ENCODE measurements at places on chromosomes 12 and 14.

DNA sequence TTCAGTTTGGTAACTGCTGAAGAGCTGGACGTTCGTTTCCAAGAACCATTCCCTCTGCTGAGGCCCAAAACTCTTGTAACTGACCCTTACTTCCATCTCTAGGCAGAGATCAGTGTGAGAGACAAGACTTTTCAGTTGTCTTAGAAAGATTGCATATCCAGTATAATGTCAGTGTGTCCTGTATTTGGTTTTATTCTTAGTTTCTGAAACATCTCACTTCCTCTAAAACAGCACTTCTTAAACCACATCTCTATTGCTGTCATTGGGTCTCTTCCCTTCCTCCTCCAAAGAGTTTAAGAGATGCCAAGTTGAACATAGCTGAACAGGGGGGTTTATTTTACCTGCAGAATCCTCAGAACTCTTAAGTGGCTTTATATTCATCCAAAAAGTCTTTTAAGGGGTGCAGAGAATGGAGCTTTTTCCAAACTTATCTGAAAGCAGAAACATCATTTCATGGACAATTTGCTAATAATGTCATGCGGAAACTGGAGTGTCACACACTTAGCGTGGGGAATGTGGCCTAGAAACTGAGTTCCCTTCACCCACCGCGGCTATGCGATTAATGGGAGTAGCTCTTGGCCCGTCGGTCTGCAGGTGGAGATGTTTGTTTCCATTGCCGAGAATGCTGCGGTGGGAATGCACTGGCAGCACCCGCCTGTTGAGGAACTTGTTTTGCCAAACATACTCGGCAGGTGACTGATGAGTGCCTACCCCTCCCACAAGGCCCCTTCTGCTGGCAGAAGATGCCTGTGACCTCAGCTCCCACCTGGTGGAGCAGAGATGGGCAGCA, 148.2 kb downstream of the ADGRD1 start:
- no peak for DNase-seq

DNA sequence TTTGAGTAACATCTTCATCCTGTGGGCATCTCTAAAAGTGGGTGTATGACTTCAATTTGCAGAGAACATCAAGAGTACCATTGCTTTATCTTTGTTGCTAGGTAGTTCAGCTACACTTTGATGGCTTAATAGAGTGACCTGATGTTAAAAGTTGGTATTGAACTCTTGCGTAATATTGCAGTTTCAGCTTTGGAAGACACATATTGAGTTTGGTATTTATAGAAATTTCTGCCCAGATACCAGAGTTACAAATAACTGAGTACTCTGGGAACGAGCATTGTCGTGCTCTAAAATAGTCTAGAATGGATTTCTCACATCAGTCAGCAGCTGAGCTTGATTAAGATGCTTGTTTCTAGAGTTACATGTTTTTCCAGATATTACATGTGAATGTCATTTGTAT, 24.8 kb upstream of the AKAP5 start:
- no peak for DNase-seq

- no peak for DNase-seq
Observed at GRCh38 chr12:93109551-93110203, 180.6 kb upstream of the EEA1 start.

GRCh38 chr12:85779768-85780167, 56.4 kb downstream of the RASSF9 start:
- no peak for DNase-seq

- DNase-seq = no peak
Observed at GRCh38 chr12:92356425-92356824, 210.8 kb upstream of the BTG1 start.

DNA sequence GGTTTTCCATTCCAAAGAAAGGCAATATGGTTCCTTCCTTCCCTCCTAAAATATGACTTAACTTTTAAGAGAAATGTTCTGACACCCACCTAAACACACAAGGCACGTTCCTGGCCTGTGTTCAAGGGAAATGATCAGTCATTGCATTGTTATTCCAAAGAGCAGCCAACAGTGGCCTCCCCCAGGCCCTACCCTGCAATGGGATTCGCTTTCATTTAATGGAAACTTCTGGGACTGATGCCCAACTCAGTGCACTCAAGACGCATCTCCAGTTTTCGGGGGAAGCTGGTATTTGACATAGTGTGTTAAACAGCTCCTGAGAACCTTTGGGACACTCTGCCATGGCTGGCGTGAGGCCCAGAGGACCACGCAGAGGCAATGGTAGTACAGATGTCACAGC, 65.9 kb downstream of the DDX51 start:
- DNase-seq = no peak

GRCh38 chr14:106831322-106831720, 1304.9 kb downstream of the TMEM121 start:
- no peak for DNase-seq

- no peak for DNase-seq
Observed at GRCh38 chr14:92486881-92487280, 26.7 kb upstream of the RIN3 start.

DNA sequence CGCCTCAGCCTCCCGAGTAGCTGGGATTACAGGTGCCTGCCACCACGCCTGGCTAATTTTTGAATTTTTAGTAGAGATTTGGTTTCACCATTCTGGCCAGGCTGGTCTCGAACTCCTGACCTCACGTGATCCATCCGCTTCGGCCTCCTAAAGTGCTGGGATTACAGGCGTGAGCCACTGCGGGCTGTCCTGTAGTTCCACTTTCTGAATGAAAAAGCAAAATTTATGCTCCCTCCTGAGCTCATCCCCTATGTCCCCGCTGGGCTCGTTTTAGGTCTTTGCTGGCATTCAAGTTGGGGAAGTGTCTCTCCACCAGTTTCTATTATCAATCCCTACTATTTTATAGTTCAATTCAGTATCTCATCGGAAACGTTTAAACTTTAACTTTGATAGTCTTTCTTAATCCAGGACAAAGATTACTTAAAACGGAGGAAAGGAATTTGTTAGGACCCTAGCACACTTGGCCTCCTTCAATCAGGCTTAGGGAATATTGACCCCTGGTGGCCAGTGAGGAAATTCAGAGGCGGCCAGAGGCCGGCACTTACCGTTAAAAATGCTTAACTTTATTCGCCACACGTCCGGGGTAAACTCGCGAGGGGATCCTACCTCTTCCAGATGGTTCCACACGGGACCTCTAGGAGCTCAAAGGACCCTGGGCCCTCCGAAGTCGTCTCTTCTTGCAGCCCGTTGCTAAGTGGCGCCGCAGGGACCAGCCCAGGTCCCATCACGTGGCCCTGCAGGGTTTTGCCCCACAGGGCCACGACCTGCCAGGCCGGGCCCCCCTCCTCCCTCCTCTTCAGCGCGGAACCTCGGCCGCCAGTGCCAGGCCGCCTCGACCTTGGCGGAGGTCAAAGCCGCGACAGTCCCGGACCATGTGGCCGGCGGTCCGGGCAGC, 11.4 kb upstream of the DNAL1 start:
- peak; percentile 14 for DNase-seq

DNA sequence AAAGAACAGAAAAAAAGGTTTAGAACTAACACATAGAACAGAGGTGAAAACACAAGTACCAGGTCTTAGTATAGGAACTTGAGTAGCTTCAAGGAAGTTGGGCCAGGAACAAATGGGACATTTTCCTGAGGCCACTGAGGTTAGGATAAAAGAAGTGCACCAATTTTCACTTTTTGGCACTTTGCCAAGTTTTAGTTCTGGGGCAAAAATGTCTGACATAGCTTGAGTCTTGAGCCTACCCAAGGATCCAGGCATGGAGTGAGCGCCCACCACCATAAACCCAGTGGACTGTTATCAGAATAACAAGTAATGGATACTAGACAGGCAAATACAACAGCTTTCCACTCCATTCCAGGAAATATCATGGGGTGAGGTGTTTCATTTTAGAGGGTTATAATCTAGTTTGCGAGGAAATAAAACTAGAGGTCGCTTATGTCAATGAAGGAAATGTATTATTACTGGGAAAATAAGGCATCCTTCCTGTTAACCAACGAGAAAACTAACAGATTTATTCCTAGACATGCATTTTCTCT, 199.7 kb upstream of the HMGA2 start:
- no peak for DNase-seq

DNA sequence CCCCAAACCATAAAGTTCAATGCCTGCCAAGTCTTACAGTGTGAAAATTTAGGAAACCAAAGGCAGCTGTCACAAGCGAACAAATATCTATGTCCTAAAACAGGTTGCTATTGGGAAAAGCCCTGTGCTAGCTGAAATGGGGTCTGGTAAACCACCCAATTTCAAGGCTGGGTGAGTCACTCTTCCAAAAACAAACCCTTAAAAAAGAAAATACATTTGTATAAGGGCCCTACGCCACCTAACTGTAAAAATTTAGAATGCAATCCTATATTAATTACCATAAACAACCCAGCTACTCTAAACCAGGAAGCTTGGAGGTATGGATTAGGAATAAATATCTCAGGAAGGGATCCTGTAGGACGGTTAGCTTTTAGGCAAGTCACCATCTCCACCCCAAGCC, 32.1 kb downstream of the PRMT8 start:
- DNase-seq = no peak

GRCh38 chr12:75842090-75842489, 189.5 kb downstream of the PHLDA1 start:
- DNase-seq = no peak

DNA sequence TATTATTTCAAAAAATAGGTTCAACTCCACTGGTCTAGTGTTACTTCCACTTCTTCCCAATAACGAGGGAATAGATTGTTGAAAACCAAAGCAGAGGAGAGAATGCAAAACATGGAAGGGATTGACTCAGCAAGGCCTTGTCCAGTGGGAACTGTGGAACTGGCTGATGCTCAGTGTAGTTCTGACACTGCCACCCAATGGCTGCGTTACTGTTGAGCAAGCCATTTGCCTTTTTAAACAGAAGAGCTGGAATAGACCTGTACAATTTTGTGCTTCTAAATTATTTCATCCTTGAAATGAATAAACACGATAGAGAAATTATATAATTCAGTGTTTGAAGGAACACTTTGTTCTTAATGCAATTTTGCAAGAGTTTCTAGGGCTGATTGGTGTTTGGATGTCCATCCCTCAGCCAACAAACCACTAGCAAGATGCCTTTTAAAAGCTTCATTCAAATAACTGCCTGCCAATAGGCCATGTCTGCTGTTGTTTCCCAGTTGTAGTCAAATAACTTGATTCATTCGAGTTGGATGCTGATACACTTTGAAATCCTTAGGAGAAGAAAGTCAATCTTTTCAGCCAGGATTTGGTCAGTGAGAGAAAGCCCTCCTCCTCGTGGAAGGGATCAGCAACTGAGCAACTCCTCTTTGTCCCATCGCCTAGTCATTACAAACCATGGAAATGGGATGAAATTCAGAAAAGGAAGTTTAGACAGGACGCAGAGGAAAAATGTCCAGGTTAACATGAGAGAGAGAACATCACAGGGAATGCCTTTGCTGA, 7.3 kb upstream of the MGP start:
- DNase-seq = no peak

GRCh38 chr14:44846232-44846824, 115.4 kb downstream of the KLHL28 start:
- no peak for DNase-seq

GRCh38 chr14:75647640-75648039, 13.0 kb downstream of the ERG28 start:
- DNase-seq = no peak

- DNase-seq = no peak
Observed at GRCh38 chr12:38399711-38400206, 83.2 kb downstream of the ALG10B start.

GRCh38 chr12:103288016-103288415, 207.8 kb downstream of the C12orf42 start:
- DNase-seq = no peak

DNA sequence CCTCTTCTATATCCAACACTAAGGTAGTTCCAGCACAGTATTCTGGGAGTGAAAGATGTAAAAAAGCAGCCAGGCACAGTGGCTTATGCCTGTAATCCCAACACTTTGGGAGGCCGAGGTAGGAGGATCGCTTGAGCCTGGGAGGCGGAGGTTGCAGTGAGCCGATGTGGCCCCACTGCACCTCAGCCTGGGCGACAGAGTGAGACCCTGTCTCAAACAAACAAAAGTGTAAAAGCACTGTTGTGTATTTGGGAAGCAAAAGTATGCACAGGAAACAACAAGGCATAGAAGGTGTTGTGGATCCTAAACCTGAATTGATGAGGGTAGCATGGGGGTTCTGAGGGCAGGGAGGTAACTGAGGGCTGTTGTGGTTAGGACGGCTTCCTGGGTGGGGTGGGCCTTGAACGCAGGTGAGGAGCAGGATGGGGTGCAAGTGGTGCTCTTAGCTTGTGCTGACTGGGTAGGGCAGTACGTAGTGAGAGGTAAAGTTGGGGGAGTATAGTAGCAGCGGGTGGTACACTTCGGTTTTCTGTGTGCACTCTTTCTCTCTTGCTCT, 64.2 kb downstream of the RASSF3 start:
- DNase-seq = no peak

- DNase-seq = no peak
Observed at GRCh38 chr12:93519859-93520258, 52.5 kb downstream of the MRPL42 start.

DNA sequence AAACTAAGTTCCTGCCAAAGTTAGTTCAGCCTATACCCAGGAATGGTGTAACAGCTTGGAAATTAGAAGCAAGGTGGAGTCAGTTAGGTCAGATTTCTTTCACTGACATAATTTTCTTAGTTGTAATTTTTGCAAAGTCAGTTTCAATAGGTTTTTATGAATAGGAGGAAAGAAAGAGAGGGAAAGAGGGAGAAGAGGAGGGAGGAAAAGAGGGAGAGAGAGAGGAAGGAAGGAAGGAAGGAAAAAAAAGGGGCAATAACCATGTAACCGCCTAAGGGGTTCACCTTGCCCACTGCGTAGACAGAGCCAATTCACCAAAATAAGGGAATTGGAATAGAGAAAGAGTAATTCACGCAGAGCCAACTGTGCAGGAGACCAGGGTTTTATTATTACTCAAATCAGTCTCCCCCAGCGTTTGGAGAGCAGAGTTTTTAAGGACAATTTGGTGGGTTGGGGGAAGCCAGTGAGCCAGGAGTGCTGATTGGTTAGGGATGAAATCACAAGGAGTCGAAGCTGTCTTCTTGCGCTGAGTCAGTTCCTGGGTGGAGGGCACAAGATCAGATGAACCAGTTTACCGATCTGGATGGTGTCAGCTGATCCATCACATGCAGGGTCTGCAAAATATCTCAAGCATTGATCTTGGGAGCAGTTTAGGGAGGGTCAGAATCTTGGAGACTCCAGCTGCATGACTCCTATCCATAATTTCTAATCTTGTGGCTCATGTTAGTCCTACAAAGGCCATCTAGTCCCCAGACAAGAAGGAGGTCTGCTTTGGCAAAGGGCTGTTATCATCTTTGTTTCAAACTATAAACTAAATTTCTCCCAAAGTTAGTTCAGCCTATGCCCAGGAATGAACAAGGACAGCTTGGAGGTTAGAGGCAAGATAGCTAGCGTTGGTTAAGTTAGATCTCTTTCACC, 126.0 kb upstream of the AMIGO2 start:
- DNase-seq = no peak

DNA sequence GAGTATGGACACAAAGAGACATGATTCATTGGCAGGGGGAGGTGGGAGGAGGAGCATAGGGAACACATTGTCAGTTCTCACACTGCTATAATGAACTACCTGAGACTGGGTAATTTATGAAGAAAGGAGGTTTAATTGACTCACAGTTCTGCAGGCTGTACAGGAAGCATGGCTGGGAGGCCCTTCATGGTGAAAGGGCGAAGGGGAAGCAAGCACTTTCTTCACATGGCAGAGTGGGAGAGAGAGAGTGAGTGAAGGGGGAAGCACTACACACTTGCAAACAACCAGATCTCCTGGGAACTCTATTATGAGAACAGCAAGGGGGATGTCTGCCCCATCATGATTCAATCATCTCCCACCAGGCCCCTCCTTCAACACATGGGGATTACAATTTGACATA, 391.8 kb downstream of the BMP4 start:
- no peak for DNase-seq
